ENCODE measurements at places on chromosomes 13 and 19.
A peak's percentile ranks its signal among the peaks of the same experiment; 100 is the strongest.

GRCh38 chr13:33973194-33973593 lies 155.2 kb downstream of the RFC3 start:
- DNase-seq, result no peak

DNA sequence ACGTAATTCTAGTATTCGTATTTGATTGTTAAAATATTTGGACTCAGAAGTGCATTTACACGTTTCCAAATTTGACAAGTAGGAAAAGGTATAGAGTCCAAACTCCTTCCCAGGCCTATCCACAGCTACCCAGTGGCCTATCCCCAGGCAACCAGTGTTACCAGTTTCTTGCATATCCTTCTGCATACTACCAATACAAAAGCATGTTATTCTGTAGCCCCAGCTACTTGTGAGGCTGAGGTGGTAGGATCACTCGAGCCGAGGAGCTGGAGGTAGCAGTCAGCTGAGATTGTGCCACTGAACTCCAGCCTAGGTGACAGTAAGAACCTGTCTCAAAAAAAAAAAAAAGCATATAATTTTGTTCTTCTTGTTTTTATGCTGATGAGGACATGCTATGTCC lies 67.1 kb downstream of the LRCH1 start:
- no peak for DNase-seq

- no peak for DNase-seq
Measured at GRCh38 chr13:103716718-103717117, 650.5 kb upstream of the SLC10A2 start.

DNA sequence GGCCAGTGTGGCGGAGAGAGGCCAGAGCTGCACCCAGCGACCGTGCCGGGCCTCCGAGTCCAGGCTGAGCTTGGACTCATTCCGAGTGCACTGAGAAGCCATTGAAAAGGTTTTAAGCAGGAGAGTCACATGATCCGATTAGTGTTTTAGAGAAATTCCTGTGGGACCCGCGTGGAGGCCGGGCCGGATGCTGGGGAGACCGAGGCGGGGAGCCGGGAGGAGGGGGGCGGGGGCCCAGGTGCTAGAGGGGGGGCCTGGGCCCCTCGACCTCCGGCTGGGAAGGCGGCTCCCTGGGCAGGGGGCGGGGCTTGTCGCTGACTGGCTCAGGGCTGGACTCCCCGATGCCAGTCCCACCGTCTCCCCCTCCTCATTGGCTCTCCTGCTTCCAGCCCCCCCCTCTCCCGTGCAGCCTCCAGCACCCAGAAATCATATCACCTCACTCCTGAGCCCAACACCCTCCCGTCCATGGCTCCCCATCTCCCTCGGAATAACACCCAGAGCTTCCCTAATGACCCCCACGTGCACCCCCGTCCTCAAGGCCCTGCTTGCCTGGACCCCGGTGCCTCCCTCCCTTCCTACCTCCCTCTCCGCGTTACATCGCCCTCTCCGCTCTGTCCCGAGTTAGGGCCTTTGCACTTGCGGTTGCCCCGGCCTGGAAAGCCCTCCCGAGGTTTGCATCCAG lies 5.2 kb upstream of the ZNF579 start:
- peak; percentile 67 for DNase-seq

GRCh38 chr13:24168979-24169378 lies 8.5 kb downstream of the SPATA13 start:
- no peak for DNase-seq

DNA sequence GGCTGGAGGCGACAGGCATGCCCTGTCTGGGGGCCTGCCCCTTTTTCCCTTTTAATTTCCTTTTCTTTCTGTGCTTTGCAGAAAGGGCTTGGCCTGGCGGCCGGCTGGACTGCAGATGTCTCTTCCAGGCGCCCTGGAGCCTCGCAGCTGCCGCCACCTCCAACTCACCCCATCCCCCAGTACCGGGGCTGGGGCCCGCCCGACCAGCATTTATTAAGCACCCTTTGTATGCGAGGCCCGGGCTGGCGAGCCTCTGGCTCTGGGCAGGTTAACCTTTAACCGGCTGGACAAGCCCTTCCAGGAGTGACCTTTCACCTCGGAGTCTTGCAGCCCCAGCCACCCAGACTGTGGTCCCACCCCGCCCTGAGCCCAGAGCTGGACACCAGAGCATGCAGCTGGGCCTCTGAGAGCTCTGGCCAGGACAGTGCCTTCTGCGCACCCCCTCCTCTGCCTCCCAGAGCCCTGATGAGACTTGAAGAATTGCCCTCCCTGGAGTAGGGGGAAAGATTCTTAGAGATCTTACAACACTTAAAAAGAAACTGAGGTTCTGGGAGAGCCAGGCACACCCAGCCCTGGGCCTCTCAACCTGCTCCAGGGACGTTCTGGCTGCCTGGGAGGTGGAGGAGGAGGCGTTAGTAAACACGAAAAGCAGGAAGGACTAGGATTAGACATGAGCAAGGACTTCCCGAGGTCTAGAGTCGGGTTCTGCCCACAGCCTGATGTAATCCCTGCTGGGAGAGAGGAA lies 1.1 kb upstream of the NR2F6 start:
- DNase-seq, result peak; percentile 46

DNA sequence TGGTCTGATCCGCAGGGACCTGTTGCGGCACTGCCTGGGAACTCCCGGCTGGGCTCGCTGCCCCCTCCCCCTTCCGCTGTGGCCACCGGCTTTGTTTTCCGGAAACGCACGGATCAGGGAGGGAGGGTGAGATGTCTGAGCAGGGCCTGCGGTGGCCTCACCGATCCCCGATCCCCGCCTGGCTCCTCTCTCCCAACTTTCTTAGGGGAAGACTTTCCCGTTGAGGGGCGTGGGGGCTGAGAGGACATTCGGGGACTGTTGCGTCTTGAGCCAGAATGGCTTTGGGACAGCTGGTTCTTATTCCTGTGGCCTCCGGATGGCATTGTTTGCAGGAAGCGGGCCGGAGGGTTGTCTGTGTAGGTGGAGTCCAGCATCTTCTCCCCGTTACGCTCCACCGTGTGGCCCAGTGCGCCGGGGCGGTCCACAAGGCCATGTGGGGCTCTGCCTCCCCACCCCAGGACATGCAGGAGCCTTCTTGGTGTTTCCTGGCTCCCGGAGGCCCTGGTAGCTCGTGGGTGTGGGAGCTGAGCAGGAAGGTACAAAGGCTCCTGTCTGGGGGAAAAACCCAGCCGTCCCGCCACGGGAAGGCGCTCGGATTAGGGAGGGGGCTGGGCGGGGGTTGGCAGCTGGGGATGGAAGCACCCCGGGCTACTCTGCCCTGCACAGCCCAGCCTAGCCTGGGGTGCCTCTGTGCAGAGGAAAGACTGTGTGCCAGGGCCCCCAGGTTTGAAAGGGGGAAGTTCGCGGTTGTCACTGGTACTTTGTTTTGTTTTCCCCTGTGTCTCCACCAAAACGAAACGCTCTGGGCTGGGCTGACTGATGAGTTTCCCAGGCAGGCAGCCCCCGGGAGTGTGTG lies 1.3 kb downstream of the CSNK1G2 start:
- DNase-seq, result peak; percentile 74

DNA sequence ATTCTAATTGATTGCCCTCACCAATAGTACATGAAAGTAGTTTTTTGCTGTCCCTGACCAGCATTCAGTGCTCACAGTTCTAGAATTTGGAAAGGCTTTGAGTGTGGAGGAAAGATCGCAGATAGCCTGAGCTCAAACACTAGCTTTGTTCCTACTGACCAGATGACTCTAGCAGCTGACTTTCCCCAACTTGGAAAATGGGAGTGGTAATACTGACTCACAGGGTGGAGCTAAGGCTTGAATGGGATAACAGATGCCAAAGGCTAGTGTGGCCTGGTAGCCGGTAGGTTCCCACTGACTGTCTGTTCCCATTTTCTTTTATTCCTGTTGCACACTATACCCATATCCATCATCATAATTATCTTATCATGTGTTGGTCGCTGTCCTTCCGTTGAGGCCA lies 3.7 kb downstream of the ZSCAN22 start:
- peak; percentile 59 for DNase-seq

DNA sequence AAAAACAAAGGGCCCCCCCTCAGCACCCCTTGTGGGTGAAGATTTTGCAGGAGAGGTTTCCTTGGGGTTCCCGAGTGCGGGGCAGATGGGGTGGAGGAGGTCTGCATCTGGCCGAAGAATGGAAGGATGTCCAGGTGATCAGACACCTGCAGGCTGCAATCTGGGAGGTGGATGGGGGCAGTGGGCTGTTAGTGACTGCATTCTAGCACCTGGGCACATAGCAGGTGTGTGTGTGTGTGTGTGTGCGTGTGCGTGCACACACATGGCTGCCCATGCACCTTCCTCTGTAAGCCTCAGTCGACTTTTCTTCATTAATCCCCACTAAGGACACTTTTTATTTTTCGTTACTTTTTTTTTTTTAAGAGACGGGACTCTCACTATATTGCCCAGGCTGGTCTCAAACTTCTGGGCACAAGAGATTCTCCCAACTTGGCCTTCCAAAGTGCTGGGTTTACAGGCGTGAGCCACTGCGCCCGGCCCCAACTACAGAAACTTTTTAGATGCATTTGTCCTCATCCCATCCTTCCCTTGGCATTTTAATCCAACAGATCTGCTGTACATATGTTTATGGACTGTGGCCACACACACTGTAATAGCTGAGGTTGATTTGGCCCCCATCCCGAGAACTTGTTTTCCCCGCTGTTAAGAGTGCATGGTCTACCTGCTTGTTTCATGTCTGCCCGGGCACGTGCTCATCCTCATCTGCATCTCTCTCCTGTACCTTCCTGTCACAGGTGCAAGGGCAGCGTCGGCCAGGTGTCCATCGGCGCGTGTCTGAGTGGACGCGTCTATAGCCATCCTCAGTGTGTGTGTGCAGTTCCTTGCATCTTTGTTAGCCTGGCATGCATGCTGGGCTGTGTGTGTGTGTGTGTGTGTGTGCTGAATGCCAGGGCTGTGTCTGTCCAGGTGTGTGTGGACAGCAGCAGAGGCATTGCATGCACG lies 731 bp downstream of the MAG start:
- no peak for DNase-seq

DNA sequence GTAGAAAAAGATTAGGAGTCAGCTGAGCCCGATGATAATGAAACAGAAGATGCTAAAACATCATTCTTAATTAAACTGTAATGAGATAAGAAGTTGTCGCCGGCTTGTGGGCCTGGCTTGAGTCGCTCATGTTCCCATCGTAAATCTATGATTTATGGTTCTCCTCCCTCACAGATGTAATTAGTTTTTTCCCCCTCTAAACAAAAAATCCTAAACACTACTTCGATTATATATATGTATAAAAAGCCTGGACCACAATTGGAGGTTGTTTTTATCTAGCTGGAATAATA lies 151.3 kb downstream of the PTPRS start:
- no peak for DNase-seq

- no peak for DNase-seq
Measured at GRCh38 chr13:36509369-36509768, 77.1 kb downstream of the CCNA1 start.

GRCh38 chr19:5961969-5962945 lies 15.7 kb downstream of the RANBP3 start:
- peak; percentile 53 for DNase-seq

DNA sequence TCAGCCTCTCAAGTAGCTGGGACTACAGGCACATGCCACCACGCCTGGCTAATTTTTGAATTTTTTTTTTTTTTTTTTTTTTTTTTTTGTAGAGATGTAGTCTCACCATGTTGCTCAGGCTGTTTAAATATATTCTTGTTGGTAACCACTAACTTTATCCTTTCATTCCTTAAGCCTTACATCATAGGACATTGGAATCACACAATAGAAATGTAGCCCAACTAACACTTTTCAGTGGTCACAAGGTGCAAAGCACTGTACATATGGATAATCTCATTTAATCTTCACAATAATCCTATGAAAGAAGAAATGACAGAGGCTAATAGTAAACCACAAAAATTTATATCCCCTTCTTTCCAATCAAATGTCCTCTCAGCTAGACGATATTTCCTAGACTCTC lies 417.8 kb upstream of the DACH1 start:
- peak; percentile 15 for DNase-seq

DNA sequence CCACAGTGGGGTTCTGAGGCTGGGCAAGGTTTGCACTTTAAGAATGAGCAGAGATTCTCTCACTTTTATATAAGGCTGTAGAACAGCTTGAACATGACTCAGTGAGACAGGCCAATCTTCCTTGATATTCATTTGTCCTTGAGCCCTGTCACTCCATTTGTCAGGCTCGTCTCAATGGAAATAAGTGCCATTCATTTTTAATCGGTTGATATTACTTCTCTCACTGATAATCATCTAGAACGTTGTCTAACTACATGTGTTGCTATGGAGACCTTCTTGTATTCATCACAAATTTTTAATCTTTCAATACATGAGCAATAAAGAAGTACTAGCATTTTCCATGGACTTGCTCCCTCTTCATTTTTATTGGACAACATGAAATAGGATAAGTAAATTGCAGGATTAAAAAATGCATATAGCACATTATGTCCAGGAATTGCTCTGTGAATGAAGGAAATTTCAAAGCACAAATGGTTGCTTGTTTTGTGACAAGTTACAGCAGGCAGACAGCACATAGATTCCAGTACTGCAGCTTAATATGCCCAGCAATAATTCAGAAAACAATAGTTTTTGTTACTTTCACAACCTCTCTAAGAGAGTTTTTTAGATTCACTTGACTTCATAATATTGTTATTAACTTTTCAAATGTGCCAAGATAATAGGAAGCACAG lies 1178.4 kb upstream of the ATXN8OS start:
- DNase-seq, result no peak

DNA sequence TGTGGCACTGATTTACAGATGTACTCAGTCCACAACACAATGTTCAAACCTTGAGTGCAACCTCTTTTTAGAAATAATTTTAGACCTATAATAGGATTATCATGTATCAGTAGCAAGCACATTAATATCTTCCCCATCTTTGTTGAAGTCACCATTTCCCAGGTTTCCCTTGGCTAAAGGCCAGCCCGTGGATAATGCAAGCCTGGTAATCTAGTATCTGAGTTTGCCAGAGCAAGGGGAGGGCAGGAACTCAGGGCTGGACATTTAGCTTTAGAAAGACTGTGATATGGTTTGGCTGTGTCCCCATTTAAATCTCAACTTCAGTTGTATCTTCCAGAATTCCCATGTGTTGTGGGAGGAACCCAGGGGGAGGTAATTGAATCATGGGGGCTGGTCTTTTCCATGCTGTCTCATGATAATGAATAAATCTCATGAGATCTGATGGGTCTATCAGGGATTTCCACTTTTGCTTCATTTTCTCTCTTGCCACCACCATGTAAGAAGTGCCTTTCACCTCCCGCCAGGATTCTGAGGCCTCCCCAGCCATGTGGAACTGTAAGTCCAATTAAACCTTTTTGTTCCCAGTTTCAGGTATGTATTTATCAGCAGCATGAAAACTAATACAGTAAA lies 37.7 kb downstream of the SLC6A16 start:
- no peak for DNase-seq

- DNase-seq, result peak; percentile 56
Measured at GRCh38 chr13:113413898-113414282, 39.4 kb downstream of the ADPRHL1 start.

DNA sequence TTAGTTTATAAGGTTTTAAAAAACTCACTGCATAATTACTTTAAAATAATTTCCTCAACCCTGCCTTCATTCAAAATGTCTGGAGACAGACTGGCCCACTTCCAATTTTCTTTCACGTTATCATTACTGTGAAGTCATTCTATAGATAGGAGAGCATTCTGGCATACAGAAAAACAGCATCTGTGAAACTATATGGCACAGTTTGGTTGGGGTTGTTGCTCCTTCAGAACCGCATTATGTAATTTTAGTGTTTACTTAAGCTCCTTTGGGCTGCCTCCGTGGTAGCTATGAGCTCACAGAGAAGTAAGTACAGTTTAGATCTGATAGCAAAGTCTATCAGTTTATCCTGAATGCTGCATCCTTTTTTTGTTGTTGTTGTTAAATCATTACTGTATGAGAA lies 104.3 kb downstream of the KCNRG start:
- DNase-seq, result no peak

All from EH (cell line).